CD4-positive, CD25-positive, alpha-beta regulatory T cell (primary cell): ENCODE measurements at places on chromosomes 4 and X. TPM values are rescaled to one million over a fixed set of nuclear protein-coding genes. Genes with fewer than 3 reads are reported as not detected.

DNA sequence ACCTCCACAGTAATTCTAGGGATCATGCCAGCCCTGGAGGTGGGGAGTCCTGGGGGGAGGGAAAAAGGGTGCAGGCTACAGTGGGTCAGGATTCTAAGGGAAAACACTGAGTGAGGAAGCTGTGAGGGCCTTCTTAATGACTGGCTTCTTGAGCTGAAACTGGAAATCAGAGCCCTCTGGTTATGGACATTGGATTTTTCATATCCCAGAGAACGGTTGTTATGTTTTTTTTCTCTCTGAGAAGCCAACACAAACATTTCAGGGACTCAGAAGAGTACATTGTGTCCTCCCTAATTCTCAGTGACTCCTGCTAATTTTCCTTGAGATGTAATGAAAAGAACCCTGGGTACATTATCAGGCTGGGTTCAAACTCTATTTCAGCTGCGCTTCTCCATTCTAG is 162.4 kb upstream of the PRDX4 start:
- no peaks in the 10 kb centered on the region for H3K4me1 ChIP-seq
- H3K36me3 ChIP-seq, result no peaks in the 10 kb centered on the region
- H3K4me3 ChIP-seq, result no peak overlapping the region
- no peaks in the 10 kb centered on the region for H3K27me3 ChIP-seq

The TLR3 gene
- 0.47 TPM for total RNA-seq

GRCh38 chr4:157702831-157703230 is 470.0 kb downstream of the GASK1B start:
- DNase-seq, result no peak
- no peaks in the 10 kb centered on the region for H3K27me3 ChIP-seq
- H3K4me1 ChIP-seq, result no peaks in the 10 kb centered on the region
- no peak overlapping the region for H3K27ac ChIP-seq

DNA sequence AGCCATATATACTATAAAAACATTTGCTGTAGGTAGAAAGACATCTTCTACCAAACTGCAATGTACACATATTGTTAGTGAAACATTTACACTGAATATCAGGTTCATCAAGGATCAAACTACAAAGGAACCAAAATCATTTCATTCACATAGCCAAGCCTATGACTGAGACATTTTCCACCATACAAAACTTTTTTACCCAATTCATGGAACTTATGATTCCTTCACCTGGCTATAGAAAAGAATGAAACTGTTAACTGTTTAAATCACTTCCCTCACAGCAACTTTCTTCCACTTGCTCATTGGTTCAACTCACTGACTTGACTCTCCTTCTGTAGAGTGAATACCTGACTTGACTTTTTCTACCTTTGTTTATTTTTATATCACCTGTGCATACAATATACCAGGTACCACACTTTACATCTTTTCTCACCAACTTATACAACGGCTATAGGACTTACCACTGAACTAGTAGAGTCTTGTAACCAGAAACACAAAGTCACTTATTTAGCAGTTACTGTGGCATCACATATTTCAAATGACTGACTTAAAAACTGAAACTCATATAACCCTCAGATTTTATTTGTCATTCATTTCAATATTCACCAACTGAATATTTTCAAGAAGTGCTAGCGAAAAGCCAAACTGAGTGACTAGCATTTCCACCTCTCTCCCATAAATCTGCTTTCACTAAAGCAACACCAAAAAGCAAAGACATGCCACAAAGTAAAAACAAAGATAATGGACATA is 30.9 kb downstream of the CAMK2D start:
- H3K4me3 ChIP-seq, result no peak overlapping the region
- peaks cover 5% of the 10 kb centered on the region for H3K36me3 ChIP-seq
- no peaks in the 10 kb centered on the region for H3K27me3 ChIP-seq
- no peak for DNase-seq

The BEX2 gene
- 25.7 TPM for total RNA-seq
